AML-193 (cell line): ENCODE measurements at places on chromosomes 16 and 17.

DNA sequence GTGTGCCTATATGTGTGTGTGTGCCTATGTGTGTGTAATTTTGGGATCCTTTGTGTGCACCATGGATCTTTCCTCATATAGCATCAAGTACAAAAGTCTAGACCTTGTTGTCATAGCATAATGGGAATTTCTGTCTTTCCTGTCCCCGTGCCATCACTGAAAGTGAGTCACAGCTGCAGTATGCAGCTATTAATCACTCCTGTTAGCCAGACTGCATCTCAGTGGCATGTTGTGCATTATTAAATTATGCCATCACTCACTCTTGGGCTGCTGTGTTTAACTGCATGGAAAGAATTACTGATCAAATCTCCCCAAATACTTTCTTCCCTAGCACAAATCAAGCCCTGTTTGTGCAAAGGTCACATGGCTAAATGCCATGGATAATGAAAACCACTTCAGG, 92.4 kb downstream of the CBLN1 start:
- DNase-seq = no peak

DNA sequence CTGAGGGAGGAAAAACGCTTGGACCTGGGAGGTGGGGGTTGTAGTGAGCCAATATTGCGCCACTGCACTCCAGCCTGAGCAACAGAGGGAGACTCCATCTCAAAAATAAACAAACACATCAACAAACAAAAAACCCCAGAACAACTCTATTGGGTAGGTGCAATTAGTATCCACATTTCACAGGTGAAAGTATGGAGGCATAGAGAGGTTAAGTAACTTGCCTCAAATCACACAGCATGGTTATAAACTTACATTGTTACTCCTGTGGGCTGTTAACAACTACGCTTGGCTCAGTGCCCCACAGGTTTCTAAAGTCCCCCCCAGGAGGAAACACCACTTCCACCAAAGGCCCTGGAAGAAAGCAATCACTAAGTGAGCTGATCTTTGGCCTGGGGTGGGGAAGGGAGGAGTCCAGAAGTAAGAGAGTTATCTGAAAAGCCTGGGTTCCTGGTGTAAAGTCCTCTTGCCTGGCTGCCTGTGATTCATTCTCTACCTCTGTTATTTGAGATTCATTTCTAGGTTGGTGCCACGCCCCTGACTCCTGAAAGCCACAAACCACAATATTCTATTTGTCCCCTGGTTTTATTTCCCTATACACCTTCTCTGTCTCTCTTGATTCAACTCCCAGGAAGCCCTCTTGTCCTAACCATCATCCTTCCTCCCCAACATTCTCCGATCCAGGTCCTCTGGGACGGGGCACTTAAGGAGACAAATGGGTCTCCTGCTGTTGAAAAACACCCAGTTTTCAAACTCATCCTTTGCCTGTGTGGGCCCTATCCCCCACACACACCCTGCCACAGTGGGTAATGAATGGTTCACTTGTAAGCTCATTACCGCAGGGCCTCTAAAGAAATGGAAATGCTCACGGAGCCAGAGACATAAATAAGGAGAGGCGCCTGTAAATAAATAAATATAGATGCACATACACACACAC, 195.4 kb downstream of the XYLT1 start:
- DNase-seq = no peak

DNA sequence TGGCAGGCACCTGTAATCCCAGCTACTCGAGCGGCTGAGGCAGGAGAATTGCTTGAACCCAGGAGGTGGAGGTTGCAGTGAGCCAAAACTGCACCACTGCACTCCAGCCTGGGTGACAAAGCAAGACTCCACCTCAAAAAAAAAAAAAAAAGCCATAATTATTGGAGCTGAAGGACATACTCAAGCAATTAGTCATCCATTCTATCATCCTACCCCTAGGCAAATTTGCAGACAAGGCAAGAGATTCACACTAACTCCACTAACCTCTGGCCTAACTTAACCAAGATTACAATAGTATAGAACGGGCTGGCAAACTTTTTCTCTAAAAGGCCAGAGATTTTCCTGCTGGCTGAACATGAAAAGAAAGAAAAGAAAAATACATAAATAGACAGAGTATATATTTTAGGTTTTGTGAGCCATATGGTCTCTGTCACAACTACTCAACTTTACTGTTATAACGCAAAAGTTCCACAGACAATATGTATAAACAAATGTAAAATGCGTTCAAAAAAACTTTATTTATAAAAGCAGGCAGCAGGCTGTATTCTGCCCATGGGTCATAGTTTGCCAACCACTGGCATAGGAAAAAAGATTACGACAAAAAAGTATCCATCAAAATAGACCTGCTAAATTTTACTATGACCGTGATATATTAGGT, 29.7 kb downstream of the BRIP1 start:
- no peak for DNase-seq

GRCh38 chr17:80117491-80118401, 16.4 kb downstream of the GAA start:
- DNase-seq = no peak

DNA sequence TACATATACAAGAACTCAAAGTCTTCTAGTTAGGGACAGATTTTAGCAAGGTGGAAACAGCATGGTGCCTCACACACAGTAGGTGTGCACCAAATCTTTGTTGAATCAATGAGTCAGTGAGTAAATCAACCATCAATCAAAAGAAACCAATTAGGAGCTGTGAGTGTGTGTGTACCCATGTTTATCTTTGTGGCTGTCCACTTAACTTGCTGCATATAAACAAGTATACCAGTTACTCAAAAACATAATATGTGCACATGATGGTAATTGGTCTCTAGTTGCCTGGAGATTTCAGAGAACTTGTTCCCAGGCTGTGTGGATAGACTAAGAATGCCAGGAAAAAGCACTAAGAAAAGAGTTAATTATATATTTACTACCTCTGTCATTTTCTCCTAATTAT, 272.2 kb upstream of the CCL2 start:
- no peak for DNase-seq

- DNase-seq = no peak
Measured at GRCh38 chr17:68238164-68238870, 9.5 kb upstream of the AMZ2 start.

- DNase-seq = no peak
Measured at GRCh38 chr17:40614431-40615067, 33.1 kb downstream of the SMARCE1 start.

- DNase-seq = no peak
Measured at GRCh38 chr16:56608876-56609462, 585 bp downstream of the MT2A start.

- DNase-seq = no peak
Measured at GRCh38 chr17:31528291-31528874, 136.9 kb downstream of the RAB11FIP4 start.

- peak; percentile 79 for DNase-seq
Measured at GRCh38 chr16:55508941-55509931, at the start of gene LPCAT2. LPCAT2 (plus strand) TSS chr16:55509072; CDS start chr16:55509182, 110 bp downstream.

DNA sequence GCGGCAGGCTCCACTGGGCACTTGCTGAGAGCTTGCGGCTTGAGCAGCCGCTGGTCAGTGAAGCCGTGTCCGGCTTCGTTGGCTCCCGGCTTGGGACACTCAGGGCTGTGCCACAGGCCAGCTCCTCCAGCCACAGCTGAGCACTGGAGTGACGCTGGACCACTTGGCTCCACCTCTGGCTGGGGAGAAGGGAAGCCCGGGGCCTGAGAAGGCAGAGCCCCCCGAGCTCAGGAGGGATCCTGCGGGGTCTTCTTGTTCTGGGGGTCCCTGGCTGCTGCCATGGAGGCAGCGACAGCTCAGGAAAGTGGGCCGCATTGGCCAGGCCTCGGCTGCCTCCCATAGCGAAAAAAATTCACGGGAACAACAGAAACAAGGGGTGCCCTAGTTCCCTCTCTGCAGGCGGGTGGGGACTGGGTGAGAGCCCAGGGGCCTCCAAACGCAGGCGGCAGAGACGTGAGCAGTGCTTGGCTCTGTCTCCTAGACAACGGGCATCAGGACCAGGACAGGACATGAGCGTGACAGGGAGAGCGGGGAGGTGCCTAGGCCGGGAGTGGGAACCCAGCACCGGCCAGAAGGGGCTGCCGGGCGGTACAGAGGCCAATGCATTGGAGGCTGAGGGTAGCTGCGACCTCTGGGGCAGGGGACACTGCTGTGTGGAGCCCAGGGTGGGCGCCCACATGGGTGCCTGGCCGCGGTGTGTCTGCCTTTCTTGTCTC, 37.7 kb downstream of the SLC7A5 start:
- no peak for DNase-seq

DNA sequence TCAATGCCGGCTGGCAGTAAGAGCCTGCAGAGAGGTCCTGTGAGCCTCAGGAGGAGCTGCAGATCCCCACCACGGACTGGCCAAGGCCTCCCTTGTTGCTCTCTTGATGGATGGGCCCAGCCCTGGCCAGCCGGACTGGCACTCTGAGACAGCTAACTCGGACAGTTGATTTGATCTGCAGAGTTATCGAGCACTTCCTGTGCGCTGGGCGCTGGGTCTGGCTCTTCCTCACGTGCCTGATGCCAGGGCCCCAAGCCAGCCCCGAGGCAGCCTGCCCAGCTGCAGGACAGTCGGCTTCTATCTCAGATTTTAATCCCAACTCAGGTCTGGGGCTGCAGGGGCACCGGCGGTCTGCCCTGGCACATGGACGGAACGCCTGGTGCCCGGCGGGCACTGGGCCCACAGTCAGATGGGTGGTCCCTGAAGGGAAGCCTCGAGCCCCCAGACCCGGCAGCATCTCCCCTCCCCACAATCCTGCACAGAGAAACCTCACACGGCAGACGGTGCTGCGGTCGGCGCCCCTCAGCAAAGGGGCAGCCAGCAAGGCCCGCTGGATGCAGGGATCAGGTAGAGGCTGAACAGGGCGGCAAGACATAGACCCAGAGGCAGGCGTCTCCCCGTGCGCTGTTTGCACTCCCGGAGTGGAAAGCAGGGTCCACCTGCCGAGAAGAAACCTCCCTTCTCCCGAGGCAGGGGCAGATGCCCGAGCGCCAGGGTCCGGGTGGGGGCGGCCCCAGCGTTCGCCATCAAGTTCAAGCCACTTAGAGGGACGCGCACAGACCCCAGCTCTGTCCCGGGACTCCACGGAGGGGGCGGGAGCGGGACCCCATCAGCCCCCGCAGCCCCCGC, 34.0 kb downstream of the TIMM22 start:
- DNase-seq = no peak

DNA sequence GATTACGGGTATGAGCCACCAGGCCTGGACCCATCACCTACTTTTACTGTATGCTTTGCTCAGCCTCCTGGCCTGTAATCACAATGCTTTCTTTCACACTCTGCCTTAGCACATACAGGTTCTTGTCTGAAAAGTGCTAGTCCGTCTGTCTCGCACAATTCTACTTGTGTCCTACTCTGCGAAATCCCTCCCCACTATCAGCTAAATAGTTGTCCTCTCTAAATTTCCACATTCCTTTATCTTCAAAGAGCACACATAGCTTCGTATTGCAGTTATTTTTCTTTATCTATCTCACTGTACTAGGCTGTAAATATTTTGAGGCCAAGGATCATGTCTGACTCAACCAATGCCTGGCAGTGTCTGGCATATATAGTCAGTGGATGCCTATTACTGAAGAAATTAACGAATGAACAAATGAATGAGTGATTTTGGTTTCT, 38.5 kb upstream of the ETV4 start:
- no peak for DNase-seq

GRCh38 chr16:12153662-12154061, 177.1 kb downstream of the SNX29 start:
- DNase-seq = no peak

DNA sequence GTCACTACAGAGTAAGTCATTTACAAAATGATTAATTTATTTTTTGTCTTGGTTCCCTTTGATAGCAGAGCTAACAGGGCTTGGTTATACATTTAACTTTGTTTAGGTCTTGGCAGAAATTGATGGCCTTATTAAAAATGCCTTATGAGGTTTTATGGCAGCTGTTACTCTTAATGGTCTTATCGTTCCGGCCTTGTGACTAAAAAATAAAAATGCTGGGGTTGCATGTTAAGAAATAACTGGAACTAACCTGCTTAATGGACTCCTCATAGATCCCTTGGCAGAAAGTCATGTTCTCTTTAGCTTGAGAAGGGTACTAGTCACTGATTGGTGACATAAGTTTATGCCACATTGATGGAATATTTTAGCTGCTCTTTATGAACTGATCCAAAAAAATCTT, 18.3 kb downstream of the COX11 start:
- no peak for DNase-seq

DNA sequence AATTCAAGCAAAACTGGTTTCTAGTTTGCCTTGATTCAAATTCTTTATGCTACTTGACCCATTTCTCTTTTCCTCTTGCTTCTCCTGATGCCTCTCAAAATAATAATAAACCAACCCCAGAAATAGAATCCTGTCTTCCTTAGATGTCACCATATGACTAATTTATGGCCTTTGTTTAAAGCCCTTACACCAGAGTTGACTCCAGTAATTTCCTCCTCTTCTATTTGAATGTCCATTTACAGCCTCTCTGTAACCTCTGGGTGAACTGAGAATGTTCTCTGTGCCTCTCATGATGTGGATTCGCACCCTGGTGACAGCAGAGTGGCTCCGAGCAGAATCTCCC, 31.5 kb downstream of the ZFHX3 start:
- no peak for DNase-seq

- no peak for DNase-seq
Measured at GRCh38 chr16:78796221-78796866, 696.9 kb downstream of the WWOX start.

GRCh38 chr16:28499854-28500253, 5.4 kb downstream of the APOBR start:
- no peak for DNase-seq

DNA sequence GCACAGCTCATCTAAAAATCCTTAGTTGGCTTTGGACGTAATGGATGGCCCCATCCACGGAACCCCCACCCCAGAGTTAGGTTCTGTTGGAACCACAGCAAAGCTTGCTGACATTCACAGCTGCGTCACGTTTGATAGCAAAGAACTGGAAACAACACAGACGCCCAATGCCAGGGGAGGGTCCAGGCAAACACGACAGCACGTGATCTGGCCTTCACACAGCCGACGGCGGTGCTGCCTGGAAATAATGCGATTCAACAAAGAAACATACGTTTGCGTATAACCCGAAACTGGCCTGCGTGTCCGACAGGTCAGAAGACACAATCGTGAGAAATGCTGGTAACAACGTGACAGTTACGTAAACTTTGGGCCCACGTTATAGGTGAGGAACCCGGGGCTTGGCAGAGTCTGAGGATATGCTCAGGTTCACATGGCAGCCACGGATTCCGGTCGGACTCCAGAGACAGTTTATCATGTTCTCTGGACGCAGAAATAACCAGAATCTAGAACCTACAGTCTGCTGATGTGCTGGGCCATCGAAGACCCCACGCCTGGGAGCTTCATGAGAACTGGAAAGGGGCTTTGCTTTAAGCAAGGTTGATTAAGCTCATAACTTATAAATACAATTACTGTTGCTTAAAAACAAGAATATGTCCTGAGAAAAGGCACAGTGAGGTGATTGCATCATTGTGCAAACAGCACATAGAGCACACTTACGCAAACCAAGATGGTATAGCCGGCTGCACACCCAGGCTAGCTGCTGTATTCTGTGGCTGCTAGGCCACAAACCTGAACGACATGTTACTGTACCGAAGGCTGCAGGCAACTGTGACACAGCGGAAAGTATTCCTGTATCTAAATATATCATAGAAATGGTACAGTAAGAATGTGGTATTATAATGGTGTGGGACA, 70.4 kb downstream of the RPH3AL start:
- DNase-seq = no peak

- no peak for DNase-seq
Measured at GRCh38 chr17:60353773-60354172, 38.2 kb downstream of the USP32 start.
